ENCODE measurements at places on chromosomes 7 and 10. TPM values are rescaled to one million over a fixed set of nuclear protein-coding genes. Genes with fewer than 3 reads are reported as not detected.

Gene TUBB8
- total RNA-seq, result not detected

DNA sequence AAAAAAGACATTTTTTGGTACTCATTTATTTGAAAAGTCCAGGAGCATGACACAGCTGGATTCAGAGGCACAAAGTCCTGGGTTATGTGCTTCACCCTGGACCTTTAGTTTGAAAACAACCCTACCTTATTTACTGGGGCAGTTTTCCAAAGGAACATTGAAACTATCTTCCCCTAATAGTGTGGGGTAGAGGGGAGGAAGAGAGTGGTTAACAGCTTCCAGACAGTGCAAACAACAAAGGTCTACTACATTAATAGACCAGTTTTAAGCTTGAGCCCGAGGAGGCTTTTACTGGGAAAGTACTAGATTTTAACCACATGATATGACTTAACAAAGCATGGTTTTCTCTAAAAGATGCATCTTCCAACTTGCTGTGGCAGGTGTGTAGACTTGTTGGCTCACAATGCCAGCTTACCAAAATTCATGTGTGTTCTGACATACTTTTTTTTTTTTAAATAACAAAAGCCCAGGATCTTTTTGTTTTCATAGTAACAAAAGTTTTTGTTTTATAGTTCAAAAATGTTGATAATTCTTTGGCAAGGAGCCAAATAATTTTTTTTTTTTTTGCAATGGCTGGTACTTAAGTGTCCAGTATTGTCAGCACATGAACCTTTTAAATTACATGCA, 1.8 kb downstream of the GSTO1 start:
- DNase-seq, result no peak
- H3K4me1 ChIP-seq, result peaks cover 11% of the 10 kb centered on the region
- H3K4me3 ChIP-seq, result no peak overlapping the region
- H3K27me3 ChIP-seq, result no peaks in the 10 kb centered on the region
- no peaks in the 10 kb centered on the region for H3K36me3 ChIP-seq

GRCh38 chr7:45691155-45691656, 117.0 kb downstream of the ADCY1 start:
- H3K27ac ChIP-seq, result no peak overlapping the region
- no peaks in the 10 kb centered on the region for H3K36me3 ChIP-seq
- DNase-seq, result no peak
- no peaks in the 10 kb centered on the region for H3K4me1 ChIP-seq

Gene MMD2
- total RNA-seq, result not detected

Gene ATG9B
- total RNA-seq, result 24.0 TPM

DNA sequence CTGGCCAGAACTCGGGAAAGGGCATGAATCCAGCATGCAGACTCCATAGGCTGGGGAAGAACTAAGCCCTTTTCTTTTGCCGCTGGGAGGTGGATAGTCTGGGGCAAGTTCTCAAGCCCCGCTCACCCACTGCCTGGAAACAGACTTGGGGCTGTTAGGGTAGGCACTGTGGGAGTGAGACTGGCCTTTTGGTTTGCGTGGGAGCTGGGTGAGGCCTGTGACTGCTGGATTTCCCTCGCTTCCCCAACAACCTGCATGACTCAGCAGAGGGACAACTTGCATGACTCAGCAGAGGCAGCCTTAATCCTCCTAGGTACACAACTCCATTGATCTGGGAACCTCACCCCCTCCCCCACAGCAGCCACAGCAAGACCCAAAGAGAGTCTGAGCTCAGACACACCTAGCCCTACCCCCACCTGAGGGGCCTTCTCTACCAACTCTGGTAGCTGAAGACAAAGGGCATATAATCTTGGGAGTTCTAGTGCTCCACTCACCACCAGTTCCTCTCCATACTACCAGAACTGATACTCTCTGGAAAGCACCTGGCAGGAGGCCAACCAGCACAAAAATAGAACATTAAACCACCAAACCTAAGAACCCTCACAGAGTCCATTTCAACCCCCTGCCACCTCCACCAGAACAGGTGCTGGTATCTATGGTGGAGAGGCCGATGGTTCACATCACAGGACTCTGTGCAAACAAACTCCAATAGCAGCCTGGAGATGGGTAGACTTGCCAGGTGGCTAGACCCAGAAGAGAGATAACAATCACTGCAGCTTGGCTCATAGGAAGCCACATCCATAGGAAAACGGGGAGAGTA, 81.4 kb upstream of the LAMB4 start:
- H3K36me3 ChIP-seq, result no peaks in the 10 kb centered on the region
- no peak overlapping the region for H3K4me3 ChIP-seq
- H3K4me1 ChIP-seq, result no peaks in the 10 kb centered on the region
- H3K27me3 ChIP-seq, result no peaks in the 10 kb centered on the region
- H3K27ac ChIP-seq, result no peak overlapping the region
- DNase-seq, result no peak

Gene IFIT3
- total RNA-seq, result 4.4 TPM
